Natural killer cell treated with Interleukin-12 subunit alpha and Interleukin-12 subunit beta and Interleukin-15 and Interleukin-18, amount 100 ng/mL, for 72 hours (primary cell): ENCODE measurements at places on chromosomes 3 and 15. TPM values are rescaled to one million over a fixed set of nuclear protein-coding genes. Genes with fewer than 3 reads are reported as not detected.

The ITIH1 gene
- total RNA-seq = not detected

The CCK gene
- not detected for total RNA-seq

The RFT1 gene
- 33.1 TPM for total RNA-seq

The ASB14 gene
- not detected for total RNA-seq

The ZIC1 gene
- total RNA-seq = not detected

The KCNAB1 gene
- not detected for total RNA-seq

The PFN2 gene
- 4.4 TPM for total RNA-seq

The LSMEM2 gene
- total RNA-seq = not detected

- H3K27me3 ChIP-seq = peaks cover 11% of the 10 kb centered on the region
- H3K36me3 ChIP-seq = no peaks in the 10 kb centered on the region
- no peak overlapping the region for H3K27ac ChIP-seq
- no peaks in the 10 kb centered on the region for H3K4me1 ChIP-seq
- DNase-seq = no peak
Measured at GRCh38 chr3:11254876-11255275, 17.3 kb upstream of the ATG7 start.

DNA sequence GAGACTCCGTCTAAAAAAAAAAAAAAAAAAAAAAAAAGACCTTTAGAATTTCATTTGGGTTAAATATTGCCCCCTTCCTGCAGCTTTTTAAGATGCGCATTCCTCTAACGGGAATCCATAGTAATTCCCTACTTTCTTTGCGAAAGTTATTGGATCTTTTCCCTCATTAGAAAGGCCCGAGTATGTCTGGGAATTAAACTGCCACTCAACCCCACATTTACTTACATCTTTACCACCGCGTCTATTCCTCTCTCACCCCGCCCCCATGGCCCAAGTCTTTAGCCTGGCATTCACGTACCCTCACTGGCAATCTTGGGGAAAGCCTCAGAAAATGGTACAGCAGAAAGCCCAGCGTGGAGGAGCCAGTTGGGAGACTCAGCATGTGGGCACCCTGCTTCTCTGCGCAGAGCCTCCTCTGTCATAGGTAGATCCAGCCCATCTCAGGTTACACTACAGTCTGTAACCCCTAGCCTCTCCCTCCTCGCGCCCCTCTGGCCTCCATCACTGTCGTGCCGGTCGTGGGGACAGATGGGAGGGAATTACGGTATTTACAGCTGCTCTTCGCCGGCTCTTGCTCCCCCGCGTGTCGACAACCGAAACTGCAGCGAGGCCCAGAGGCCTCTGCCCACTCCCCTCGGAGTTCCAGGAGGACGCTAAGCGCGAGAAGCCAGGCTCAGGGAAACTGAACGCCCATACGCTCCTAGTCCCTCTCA, 6.4 kb upstream of the ANKDD1A start:
- DNase-seq = peak; percentile 88
- H3K36me3 ChIP-seq = peaks cover 6% of the 10 kb centered on the region
- H3K4me1 ChIP-seq = peaks cover 34% of the 10 kb centered on the region
- peak overlapping the region; percentile 79 for H3K4me3 ChIP-seq
- no peaks in the 10 kb centered on the region for H3K27me3 ChIP-seq

DNA sequence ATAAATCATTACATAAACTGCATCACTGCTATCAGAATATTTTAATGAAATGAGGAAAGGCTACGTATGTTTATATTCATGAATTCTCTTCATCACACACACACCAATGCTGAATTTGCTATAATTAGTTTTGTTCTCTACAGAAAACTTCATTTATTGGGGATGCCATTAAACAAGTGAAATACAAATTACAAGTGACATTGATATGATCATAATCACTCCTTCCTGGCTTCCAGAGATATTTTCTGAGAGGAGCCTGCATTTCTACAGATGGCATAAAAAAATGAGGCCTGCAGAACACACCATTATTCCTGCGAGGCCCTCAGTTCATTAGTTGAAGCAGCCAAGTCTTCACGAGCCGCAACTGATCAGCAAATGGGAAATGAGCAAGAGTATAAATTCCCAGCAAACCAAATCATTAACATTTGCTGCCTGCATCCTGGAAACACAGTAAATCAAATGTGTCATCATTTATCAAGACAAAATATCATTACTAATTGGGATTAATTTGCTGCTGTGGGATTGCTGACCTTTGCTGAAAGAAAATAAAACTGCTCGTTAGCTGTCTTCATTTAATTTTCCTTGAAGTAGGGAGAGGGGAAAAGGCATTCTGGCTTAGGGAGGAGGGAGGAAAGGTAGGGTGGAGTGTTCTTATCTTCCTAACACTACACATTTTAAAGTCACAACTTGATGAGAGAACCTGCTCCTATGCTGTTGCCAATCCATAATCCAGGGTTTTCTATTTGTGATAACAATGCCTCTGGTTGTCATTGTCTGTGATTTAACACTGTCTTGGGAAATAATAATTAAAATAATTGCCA, 921.9 kb downstream of the SQOR start:
- H3K36me3 ChIP-seq = no peaks in the 10 kb centered on the region
- no peak overlapping the region for H3K4me3 ChIP-seq
- H3K27ac ChIP-seq = no peak overlapping the region

GRCh38 chr15:46409841-46410301, 775.0 kb downstream of the SQOR start:
- no peak overlapping the region for H3K27ac ChIP-seq
- no peaks in the 10 kb centered on the region for H3K36me3 ChIP-seq
- DNase-seq = no peak
- H3K4me3 ChIP-seq = no peak overlapping the region
- no peaks in the 10 kb centered on the region for H3K27me3 ChIP-seq

- no peak for DNase-seq
- no peak overlapping the region for H3K27ac ChIP-seq
- H3K27me3 ChIP-seq = peaks cover 60% of the 10 kb centered on the region
- H3K4me3 ChIP-seq = no peak overlapping the region
- H3K4me1 ChIP-seq = no peaks in the 10 kb centered on the region
- H3K36me3 ChIP-seq = peaks cover 20% of the 10 kb centered on the region
Measured at GRCh38 chr3:45280971-45281370, 54.9 kb upstream of the TMEM158 start.

- H3K27me3 ChIP-seq = peaks cover 23% of the 10 kb centered on the region
- DNase-seq = no peak
- H3K4me1 ChIP-seq = no peaks in the 10 kb centered on the region
- H3K4me3 ChIP-seq = no peak overlapping the region
- H3K36me3 ChIP-seq = no peaks in the 10 kb centered on the region
Measured at GRCh38 chr15:81504170-81504905, 130.3 kb upstream of the TMC3 start.

- no peak overlapping the region for H3K4me3 ChIP-seq
- no peak overlapping the region for H3K27ac ChIP-seq
- no peaks in the 10 kb centered on the region for H3K27me3 ChIP-seq
- DNase-seq = no peak
Measured at GRCh38 chr3:101414121-101414520, 93.7 kb upstream of the IMPG2 start.

GRCh38 chr3:158532099-158532734, 38.8 kb upstream of the MLF1 start:
- H3K36me3 ChIP-seq = no peaks in the 10 kb centered on the region
- no peak for DNase-seq
- no peaks in the 10 kb centered on the region for H3K4me1 ChIP-seq

DNA sequence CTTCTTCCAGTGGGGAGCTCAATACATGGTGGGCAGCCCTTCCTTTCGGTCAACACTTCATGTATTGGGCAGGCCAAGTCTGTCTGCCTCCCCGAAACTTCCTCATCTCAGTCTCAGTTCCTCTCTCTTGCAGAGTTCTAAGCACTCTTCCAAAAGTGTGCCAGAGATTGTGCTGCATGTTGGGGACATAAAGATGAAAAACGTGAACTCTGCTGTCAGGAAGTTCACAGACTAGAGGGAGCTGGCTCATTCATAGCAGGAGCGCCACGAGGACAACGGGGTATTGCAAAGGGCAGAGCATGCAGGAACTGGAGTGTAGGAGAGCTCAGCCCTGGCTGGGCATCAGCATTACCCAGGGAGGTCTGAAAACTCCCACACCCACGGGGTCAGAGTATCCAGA, 15.3 kb upstream of the EPHB3 start:
- no peak for DNase-seq
- no peak overlapping the region for H3K4me3 ChIP-seq
- no peaks in the 10 kb centered on the region for H3K36me3 ChIP-seq
- no peak overlapping the region for H3K27ac ChIP-seq

DNA sequence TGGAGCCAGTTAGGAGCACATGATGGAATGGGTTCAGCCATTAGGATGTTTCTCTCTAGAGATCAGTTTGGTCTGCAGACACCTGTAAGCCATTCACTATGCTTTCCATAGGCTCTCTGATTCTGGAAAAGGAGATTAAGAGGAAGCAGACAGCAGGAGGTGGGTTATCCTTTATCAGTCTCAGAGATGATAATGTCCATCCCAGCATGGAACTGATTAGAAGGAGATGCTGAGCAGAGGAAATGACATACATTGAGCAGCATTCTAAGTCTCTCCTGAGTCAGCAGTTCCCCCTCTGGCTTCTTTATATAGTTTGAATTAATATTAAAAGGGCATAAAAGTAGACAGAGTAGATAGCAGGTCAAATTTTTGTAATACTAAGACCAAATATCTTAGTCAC, 591.1 kb downstream of the GBE1 start:
- DNase-seq = no peak
- H3K27me3 ChIP-seq = no peaks in the 10 kb centered on the region
- no peak overlapping the region for H3K27ac ChIP-seq
- H3K4me1 ChIP-seq = no peaks in the 10 kb centered on the region

- H3K27ac ChIP-seq = no peak overlapping the region
- no peaks in the 10 kb centered on the region for H3K36me3 ChIP-seq
- no peaks in the 10 kb centered on the region for H3K27me3 ChIP-seq
- H3K4me1 ChIP-seq = peaks cover 9% of the 10 kb centered on the region
Measured at GRCh38 chr3:153180860-153181372, 18.9 kb downstream of the RAP2B start.

DNA sequence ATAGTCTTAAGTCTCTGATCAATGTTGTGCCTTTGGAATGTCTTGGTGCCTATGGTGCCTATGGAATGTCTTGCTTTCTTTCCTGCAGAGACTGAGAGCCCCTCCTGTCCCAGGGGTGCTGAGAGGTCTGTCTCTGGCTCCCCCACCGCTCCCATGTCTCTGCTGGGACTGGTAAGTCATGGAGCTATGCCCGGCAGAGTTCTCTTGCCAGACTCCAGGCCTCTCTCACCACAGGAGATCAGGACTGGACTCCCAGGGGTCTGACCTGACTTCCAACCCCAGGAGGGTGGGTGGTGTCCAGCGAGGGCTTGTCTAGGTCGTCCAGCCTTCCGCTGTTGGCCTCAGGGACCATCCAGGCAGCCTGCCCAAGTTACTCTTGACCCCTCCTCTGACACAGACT, 14.0 kb upstream of the CYP11A1 start:
- H3K4me1 ChIP-seq = peaks cover 18% of the 10 kb centered on the region
- no peak for DNase-seq
- no peak overlapping the region for H3K27ac ChIP-seq
- no peaks in the 10 kb centered on the region for H3K36me3 ChIP-seq

DNA sequence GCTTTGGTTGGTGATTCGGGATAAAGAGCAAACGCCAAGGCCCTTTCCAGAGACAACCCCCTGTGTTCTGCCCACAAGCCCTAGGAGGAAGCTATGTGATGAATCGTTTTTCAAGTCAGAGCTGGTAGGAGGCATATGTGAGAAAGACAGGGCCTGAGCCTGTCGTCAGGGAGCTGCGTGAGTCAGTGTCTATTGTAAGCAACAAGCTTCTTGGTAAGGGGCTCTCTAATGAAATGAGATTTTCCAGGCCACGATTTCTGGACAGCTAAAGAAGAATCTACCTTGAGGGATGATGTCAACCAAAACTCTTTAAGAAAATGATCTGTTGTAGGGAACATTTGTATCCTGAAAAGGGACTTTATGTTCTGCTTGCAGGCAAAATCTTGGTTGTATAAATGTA, 318.9 kb upstream of the IL12A start:
- no peak overlapping the region for H3K4me3 ChIP-seq
- H3K4me1 ChIP-seq = no peaks in the 10 kb centered on the region
- no peaks in the 10 kb centered on the region for H3K36me3 ChIP-seq
- no peak overlapping the region for H3K27ac ChIP-seq

- peaks cover 50% of the 10 kb centered on the region for H3K4me1 ChIP-seq
- peak; percentile 37 for DNase-seq
- peaks cover 33% of the 10 kb centered on the region for H3K27me3 ChIP-seq
- H3K27ac ChIP-seq = no peak overlapping the region
- H3K4me3 ChIP-seq = no peak overlapping the region
Measured at GRCh38 chr15:70264014-70264582, 166.4 kb upstream of the TLE3 start.

DNA sequence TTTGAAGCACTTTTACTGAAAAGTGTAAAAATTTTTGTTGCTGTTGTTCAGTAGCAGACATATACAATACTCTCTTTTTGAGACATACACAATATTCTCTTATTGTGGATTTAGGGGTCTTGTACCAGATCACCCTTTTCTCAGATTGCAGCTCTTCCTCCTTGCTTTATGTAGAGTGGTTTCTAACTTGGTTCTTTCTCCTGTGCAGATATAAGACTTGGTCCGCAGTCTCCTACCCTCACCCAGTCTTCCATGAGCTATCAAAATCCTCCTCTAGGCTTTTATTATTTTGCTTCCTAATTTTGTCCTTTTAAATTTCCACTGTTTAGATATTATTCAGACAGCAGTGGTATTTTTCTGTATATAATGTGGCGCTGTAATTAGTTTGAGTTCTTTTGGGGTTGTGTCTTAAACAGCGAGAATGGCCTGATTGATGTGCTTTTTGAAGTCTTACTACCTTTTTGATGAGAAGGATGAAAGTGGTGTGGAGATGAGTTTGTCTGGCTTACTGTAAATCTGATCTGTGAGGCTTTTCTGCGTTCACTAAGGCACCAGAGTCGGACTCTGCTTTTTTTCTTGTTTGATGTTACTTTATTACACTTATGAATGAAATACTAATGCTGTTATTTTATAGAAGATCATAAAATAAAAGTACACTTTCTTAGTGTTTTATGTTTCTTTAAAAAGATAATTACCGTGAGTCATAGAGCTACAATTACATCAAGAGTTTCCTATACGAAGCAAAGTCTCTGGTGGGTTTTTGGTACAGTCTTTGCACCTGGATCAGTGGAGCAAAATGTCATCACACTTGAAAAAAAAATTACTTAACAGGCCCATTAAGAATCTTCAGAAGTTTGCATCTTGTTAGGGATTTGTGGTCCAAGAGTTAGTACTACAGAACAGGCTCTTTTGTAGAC, 27.8 kb downstream of the FNDC3B start:
- H3K4me1 ChIP-seq = peaks cover 79% of the 10 kb centered on the region
- H3K27me3 ChIP-seq = no peaks in the 10 kb centered on the region
- H3K36me3 ChIP-seq = peaks cover 7% of the 10 kb centered on the region
- no peak overlapping the region for H3K27ac ChIP-seq
